ENCODE measurements at places on chromosomes 1 and 21. TPM values are rescaled to one million over a fixed set of nuclear protein-coding genes. Genes with fewer than 3 reads are reported as not detected.

Gene RIMS3
- total RNA-seq, result 0.74 TPM

Gene SON
- total RNA-seq, result 148 TPM

GRCh38 chr1:221164029-221164428 is 284.8 kb downstream of the HLX start:
- H3K27me3 ChIP-seq, result no peaks in the 10 kb centered on the region
- no peak overlapping the region for H3K4me3 ChIP-seq
- no peak overlapping the region for H3K27ac ChIP-seq
- no peak for DNase-seq
- H3K36me3 ChIP-seq, result no peaks in the 10 kb centered on the region

DNA sequence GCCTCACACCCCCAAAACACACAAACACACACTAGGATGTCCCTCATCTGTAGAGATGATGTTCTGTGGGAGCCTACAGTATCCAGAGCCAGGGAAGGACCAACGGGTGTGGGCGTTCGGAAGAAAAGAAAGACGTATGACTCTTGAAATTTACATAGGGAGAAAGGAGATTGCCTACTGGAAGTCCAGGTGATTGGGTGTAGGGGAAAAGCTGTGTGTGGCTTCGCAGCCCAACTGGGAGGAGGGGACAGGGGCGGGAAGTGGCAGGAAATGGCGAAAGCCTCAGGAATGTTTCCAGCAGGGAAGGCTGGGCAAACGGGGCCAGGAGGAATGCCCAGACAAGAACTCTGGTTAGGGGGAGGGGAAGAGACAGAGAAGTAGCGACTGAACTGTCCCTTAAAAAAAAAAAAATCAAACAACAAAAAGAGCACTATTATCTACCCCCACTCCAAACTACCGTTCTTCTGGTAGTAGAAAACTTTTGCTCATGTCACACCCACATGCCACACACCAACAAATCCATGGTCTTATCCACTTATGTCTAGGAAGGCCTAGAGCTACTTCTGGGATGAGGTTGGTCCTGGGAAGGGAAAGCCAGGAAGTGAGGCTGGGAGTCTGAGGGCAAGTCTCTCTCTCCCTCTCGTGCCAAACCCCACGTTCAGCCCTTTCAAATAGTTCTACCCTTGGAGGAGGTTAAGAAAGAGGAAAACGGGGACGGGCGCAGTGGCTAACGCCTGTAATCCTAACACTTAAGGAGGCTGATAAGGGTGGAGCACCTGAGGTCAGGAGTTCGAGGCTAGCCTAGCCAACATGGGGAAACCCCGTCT is 1.8 kb upstream of the CKS1B start:
- peak overlapping the region; percentile 97 for H3K27ac ChIP-seq
- H3K4me3 ChIP-seq, result peak overlapping the region; percentile 82
- no peaks in the 10 kb centered on the region for H3K27me3 ChIP-seq
- H3K4me1 ChIP-seq, result peaks cover 78% of the 10 kb centered on the region
- DNase-seq, result peak; percentile 52
- H3K36me3 ChIP-seq, result peaks cover 14% of the 10 kb centered on the region

DNA sequence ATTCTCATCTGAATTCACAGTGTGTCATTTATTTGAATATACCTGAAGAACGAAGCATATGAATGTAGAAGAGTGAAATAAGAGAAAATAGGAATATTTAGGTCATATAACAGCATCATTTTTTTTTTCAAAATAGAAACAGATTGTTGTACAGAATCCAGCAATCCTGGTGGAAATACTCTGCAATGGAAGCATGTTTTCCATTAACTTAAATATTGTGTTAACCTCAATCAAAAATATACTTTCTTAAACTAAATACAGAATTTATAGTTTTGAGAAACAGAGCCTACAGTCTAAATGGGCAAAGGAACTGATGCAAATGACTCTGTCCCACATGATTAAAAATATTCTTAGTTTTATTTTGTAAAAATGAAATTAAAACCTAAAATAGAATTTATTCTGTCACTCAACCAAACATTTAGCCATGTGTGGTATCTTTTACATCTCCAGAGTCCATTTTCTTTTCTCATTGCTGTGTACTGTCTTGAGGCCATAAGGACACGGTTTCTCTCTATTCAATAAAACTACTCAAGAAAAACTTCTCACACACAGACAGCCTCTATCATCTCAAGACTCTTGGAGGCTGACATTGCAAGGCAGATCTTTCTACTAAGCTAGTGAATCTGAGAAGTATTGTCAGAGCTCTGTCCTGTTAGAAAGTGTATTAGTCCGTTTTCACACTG is 322.6 kb downstream of the LTN1 start:
- H3K4me3 ChIP-seq, result no peak overlapping the region
- H3K36me3 ChIP-seq, result no peaks in the 10 kb centered on the region
- DNase-seq, result no peak
- H3K27ac ChIP-seq, result no peak overlapping the region

GRCh38 chr1:220680085-220680687 is 10.0 kb upstream of the C1orf115 start:
- H3K4me3 ChIP-seq, result no peak overlapping the region
- no peak overlapping the region for H3K27ac ChIP-seq
- no peaks in the 10 kb centered on the region for H3K27me3 ChIP-seq
- DNase-seq, result no peak

DNA sequence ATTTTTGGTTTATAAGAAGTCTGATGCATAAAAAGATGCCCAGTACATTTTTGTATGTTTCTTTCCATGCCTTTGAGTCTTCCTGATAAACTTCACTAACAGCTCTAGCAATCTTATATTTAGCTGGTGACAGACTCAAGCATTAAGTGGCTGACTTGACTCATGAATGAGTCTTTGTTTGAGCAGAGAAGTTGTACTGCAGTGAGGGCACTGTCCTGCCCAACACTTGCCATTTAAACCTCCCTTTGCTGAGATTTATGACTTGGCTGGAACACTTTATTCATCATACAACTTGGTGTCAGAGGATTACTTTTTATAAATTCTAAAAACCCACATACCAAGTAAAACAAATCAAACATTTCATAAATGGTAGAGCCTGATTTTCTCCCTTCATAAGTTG is 14.6 kb upstream of the CAMSAP2 start:
- DNase-seq, result no peak
- H3K36me3 ChIP-seq, result no peaks in the 10 kb centered on the region
- H3K4me3 ChIP-seq, result no peak overlapping the region
- H3K4me1 ChIP-seq, result no peaks in the 10 kb centered on the region
- no peaks in the 10 kb centered on the region for H3K27me3 ChIP-seq

DNA sequence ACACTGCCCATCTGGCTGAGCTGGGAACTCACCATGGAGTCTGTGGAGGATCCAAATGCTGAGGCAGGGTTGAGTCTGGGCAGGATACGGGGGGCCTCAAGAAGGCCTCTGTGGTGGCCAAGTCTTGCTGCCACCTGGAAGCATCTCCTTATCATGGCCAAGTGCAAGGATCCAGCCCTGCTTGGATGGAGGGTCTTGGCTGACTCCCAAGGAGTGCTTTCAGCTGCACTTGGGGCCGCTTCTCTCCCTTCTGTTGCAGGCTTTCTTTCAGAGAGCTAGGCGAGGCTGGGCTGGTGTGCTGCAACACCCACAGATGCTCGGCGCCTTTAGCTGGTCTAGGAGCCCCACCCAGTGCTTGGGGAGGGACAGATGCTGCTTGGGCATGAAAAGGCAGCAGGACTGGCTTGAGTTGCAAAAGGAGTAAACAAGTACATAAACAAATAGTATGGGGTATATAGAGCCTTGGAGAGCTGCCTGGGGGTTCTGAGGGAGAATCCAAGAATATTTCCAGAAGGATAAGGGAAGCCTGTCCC is at the start of gene THEM5:
THEM5 (minus strand) TSS at position 302 of the 533 bp plus-strand sequence; CDS start at position 155, 147 bp downstream.
- H3K4me1 ChIP-seq, result peaks cover 15% of the 10 kb centered on the region
- DNase-seq, result no peak
- peaks cover 37% of the 10 kb centered on the region for H3K27me3 ChIP-seq

Measured in left ventricle myocardium inferior (tissue), 1 donor.